Left cardiac atrium (tissue), 4 donors: ENCODE measurements at places on chromosomes 1 and 21. TPM values are rescaled to one million over a fixed set of nuclear protein-coding genes. Genes with fewer than 3 reads are reported as not detected.

The CD53 gene
- 19.8 TPM for total RNA-seq

The HPDL gene
- total RNA-seq: 0.50 TPM

The RGS4 gene
- total RNA-seq: 2.0 TPM

The LEMD1 gene
- not detected for total RNA-seq

The LIPI gene
- total RNA-seq: not detected

The RYR2 gene
- total RNA-seq: 433 TPM

The DIO1 gene
- not detected for total RNA-seq

The KRTAP19-3 gene
- not detected for total RNA-seq

The PTAFR gene
- 4.7 TPM for total RNA-seq

The CTSS gene
- total RNA-seq: 42.2 TPM

The DNAJB4 gene
- total RNA-seq: 105 TPM

The MYCBP gene
- total RNA-seq: 11.5 TPM

The NR1I3 gene
- total RNA-seq: not detected

The CD1B gene
- total RNA-seq: not detected

The DNAI4 gene
- 10.3 TPM for total RNA-seq

The IRF6 gene
- total RNA-seq: 21.8 TPM

The MKNK1 gene
- total RNA-seq: 42.7 TPM

The EPHA10 gene
- total RNA-seq: 0.16 TPM

The PDZK1IP1 gene
- total RNA-seq: 1.9 TPM

The ALX3 gene
- total RNA-seq: not detected

The FAM131C gene
- total RNA-seq: 6.5 TPM

The C8A gene
- not detected for total RNA-seq

The SLC44A5 gene
- 1.2 TPM for total RNA-seq

The KRTAP7-1 gene
- total RNA-seq: not detected

The KCND3 gene
- 25.4 TPM for total RNA-seq

The FCRLA gene
- 0.12 TPM for total RNA-seq

The RXRG gene
- 2.4 TPM for total RNA-seq

The PAQR6 gene
- 1.3 TPM for total RNA-seq

The ASPM gene
- total RNA-seq: 0.13 TPM

The ZNF683 gene
- 0.35 TPM for total RNA-seq

The HNRNPCL2 gene
- not detected for total RNA-seq

The AMY1C gene
- total RNA-seq: not detected

The OR6K3 gene
- total RNA-seq: not detected

The HMGN1 gene
- total RNA-seq: 78.2 TPM

The NCF2 gene
- 16.0 TPM for total RNA-seq

The ELF3 gene
- 8.5 TPM for total RNA-seq

The HAPLN2 gene
- 1.9 TPM for total RNA-seq

The ATP1A2 gene
- total RNA-seq: 176 TPM

The GSTM1 gene
- not detected for total RNA-seq

The OR2T12 gene
- total RNA-seq: not detected

The ETV3L gene
- not detected for total RNA-seq

The SH3BGR gene
- total RNA-seq: 62.3 TPM

The PDZK1 gene
- total RNA-seq: 0.65 TPM

The CHRM3 gene
- total RNA-seq: 0.18 TPM

The APH1A gene
- total RNA-seq: 64.3 TPM

The KRTAP13-2 gene
- total RNA-seq: not detected

The NHLH1 gene
- not detected for total RNA-seq

The TMCC2 gene
- 7.3 TPM for total RNA-seq

The LENEP gene
- not detected for total RNA-seq

The AADACL3 gene
- 0.18 TPM for total RNA-seq

The SMCP gene
- not detected for total RNA-seq

The GPR25 gene
- total RNA-seq: not detected

The SLC9C2 gene
- total RNA-seq: 0.06 TPM

The POFUT2 gene
- 20.3 TPM for total RNA-seq
